Adipose tissue (tissue), 3 donors: ENCODE measurements at places on chromosomes 11 and 22. TPM values are rescaled to one million over a fixed set of nuclear protein-coding genes. Genes with fewer than 3 reads are reported as not detected.

Gene LAYN
- polyA plus RNA-seq, result 2.0 TPM

Gene FDXACB1
- polyA plus RNA-seq, result 1.5 TPM

Gene HEPN1
- polyA plus RNA-seq, result 2.3 TPM

Gene PTPN5
- 0.16 TPM for polyA plus RNA-seq

Gene PKP3
- polyA plus RNA-seq, result 1.0 TPM

Gene PLEKHB1
- polyA plus RNA-seq, result 2.5 TPM

Gene SOX6
- polyA plus RNA-seq, result 1.7 TPM

Gene OR5AS1
- not detected for polyA plus RNA-seq

Gene KCNQ1
- polyA plus RNA-seq, result 28.1 TPM

Gene DCHS1
- polyA plus RNA-seq, result 9.3 TPM

Gene CLCF1
- 2.7 TPM for polyA plus RNA-seq

Gene SLC1A2
- 0.37 TPM for polyA plus RNA-seq

Gene RNF121
- polyA plus RNA-seq, result 7.5 TPM

Gene KDM4E
- not detected for polyA plus RNA-seq

Gene FTH1
- 16,025 TPM for polyA plus RNA-seq

Gene LRRC56
- polyA plus RNA-seq, result 0.86 TPM

Gene FGF3
- not detected for polyA plus RNA-seq

Gene OR8G5
- not detected for polyA plus RNA-seq

Gene LPXN
- 7.5 TPM for polyA plus RNA-seq

Gene NXPE1
- not detected for polyA plus RNA-seq

Gene GLB1L2
- polyA plus RNA-seq, result 0.79 TPM

Gene IGLL1
- not detected for polyA plus RNA-seq

Gene CCDC87
- polyA plus RNA-seq, result not detected

Gene PC
- 40.9 TPM for polyA plus RNA-seq

Gene KRTAP5-6
- not detected for polyA plus RNA-seq

Gene IL10RA
- 17.4 TPM for polyA plus RNA-seq

Gene A4GALT
- 36.4 TPM for polyA plus RNA-seq

Gene SCO2
- 2.2 TPM for polyA plus RNA-seq

Gene UBQLNL
- polyA plus RNA-seq, result 0.09 TPM

Gene INSC
- polyA plus RNA-seq, result 0.35 TPM

Gene SCUBE2
- polyA plus RNA-seq, result 72.2 TPM

Gene SMC1B
- 0.01 TPM for polyA plus RNA-seq

Gene IL18BP
- polyA plus RNA-seq, result 3.0 TPM

Gene CHRM4
- 0.09 TPM for polyA plus RNA-seq

Gene CHKB
- polyA plus RNA-seq, result 137 TPM

Gene KRTAP5-7
- 0.03 TPM for polyA plus RNA-seq

Gene SLC6A5
- not detected for polyA plus RNA-seq

Gene ADAMTS15
- 3.5 TPM for polyA plus RNA-seq

Gene CKAP5
- 7.2 TPM for polyA plus RNA-seq

Gene GALNT18
- polyA plus RNA-seq, result 16.5 TPM

Gene P2RY2
- 0.40 TPM for polyA plus RNA-seq

Gene TENM4
- 0.41 TPM for polyA plus RNA-seq

Gene WEE1
- 5.4 TPM for polyA plus RNA-seq

Gene KLHL35
- polyA plus RNA-seq, result 0.56 TPM

Gene BARX2
- polyA plus RNA-seq, result 0.40 TPM
